Islet precursor cell (in vitro differentiated cells): ENCODE measurements at places on chromosomes 12 and 14.
A peak's percentile ranks its signal among the peaks of the same experiment; 100 is the strongest.

DNA sequence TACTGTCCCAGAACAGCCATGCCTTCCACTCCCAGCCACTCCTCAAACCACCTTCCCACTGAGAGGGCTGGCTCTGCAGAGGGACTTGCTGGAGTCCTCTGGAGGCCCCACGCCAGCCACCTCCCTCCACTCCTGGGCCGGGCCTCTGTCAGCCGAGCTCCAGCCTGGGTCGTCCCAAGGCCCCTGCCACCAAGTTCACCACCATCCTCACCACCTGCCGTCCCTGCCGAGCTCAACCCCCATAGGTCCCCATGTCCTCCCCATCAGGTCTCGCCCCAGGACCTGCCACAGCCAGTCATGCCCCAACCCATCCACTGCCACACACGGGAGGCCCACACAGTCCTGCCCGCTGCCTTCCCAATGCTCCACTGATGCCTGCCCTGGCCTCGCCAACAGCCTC is 39.0 kb downstream of the ITPK1 start:
- no peak for DNase-seq

DNA sequence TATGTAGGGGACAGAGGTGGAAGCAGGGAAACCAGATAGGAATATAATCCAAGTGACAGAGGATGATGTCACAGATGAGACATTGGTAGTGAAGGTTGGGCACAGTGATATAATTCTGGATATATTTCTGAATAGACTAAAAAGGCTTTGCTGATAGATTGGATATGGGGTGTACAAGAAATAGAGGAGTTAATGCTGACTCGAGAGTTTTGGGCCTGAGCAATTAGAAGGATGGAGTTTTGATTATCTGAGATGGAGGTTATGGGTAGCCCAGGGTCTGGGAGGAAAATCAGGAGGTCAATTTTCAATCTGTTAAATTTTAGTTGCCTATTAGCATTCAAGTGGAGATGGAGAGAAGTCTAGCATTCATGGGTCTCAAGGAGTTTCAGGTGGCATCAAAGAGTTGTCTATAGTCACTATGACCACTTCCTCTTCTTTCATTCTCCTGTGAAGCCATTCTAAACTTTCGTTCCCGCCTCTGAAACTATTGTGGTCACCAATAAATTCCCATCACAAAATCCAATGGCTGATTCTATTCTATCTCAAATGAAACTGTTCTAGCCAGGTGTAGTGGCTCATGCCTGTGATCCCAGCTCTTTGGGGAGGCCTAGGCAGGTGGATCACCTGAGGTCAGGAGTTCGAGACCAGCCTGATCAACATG is 10.6 kb upstream of the ANO6 start:
- no peak for DNase-seq

GRCh38 chr14:98070536-98070935 is 1201.5 kb downstream of the BCL11B start:
- no peak for DNase-seq

DNA sequence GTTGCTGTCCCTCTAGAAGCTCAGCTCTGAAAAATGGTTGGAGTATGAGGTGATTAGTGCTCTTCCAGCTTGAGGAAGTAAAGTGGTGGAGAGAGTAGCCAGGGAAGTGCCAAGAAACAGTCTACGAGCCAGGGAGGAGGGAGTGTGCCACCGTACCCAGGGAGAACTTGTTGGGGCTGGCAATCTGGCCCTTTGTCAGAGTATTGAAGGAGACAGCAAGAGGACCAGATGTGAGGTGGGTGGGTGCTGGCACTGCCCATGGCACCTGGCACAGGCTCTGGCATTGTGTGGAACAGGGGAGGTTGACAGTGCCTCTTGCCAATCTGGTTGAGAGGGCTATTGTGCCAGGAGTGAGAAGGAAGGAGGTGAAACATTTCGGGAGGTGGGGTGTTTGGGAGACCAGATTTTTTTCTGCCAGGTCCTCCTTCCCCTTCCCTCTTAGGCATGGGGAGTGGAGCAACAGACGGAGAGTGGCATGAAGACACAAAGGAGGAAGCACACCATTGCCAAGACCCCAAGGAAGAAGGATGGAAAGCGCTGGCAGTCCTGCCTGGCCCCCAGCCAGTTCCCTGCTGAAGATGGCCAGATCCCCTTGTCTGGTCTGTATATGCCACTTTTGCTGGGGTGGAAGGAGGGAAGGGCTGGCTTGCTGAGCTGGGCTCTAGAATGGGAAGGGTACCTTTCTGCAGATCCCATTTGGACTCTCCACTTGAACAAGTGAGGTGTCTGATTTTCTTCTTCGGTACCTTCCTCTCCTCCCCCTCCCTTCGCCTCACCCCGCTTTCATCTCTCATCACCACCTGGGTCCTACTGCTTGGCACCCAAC is 37.5 kb downstream of the ZFHX2 start:
- DNase-seq = peak; percentile 32

DNA sequence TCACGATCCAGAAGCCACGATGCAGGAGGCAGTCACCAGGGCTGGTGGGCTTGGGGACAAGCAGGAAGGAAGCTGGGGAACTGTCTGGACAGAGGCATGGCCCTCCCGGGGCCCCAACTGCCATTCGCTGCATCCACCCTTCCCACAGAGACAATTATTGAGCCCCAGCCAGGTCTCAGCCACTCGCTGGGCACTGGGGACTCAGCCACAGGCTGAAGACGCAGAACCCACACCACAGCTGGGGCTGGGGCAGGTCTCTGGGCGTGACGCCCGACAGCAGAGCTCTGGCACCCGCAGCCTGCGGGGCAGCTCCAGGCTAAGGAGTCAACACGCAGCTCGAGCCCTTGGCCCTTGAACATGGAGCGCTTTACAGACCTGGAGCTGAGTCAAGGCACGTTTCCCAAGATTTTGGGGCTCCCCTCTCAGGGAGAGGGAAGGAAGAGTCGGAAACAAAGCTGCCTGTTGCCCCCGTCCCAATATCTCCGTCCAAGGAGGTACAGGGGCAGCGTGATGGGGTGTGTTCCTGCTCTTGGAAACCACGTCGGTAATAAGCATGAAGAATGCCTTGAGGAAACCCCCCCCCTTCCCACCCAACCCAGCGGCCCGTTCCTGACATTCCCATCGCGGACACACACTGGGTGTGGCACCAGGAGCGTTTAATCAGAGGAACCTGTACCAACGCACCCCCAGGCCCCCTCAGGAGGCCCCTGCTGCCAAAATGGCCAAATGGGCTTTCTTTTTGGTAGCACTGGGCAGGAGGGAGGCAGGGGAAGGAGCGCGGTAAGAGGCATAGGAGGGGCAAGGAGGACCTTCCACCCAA is 6.7 kb downstream of the RIMBP2 start:
- peak; percentile 52 for DNase-seq

DNA sequence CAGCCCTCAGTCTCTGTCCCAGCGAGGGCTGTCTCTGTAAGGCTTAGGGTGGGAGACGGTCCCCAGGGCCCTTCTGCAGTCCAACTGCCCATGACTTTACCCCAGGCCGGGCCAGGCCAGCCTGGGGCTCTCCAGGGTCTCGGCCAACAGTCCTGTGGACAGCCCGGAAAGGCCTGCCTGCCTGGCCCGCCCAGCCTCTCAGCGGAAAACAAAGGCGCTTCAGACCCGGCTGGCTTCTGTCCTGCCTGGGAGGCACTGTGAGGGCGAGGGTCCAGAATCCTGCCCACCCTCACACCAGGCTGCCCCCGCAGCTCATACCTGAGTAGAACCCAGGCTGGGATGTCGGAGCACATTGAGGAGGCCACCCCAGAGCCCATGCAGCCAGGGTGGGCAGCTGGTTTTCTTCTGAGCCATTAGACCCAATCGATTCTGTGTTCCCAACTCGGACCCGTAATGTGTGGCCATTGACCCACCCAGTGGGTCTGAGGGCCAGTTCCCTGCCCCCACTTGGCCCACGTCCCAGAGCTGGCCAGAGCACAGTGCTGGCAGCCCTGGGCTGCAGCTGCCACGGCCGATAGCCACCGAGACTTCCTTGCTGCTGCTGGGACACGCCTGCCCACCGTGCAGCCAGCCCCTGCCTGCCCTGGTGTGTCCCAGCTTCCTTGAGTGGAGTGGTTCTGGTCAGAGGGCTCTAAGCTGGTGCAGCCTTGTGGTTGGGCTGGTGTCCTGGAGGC is 1.6 kb downstream of the CRIP2 start:
- DNase-seq = no peak

DNA sequence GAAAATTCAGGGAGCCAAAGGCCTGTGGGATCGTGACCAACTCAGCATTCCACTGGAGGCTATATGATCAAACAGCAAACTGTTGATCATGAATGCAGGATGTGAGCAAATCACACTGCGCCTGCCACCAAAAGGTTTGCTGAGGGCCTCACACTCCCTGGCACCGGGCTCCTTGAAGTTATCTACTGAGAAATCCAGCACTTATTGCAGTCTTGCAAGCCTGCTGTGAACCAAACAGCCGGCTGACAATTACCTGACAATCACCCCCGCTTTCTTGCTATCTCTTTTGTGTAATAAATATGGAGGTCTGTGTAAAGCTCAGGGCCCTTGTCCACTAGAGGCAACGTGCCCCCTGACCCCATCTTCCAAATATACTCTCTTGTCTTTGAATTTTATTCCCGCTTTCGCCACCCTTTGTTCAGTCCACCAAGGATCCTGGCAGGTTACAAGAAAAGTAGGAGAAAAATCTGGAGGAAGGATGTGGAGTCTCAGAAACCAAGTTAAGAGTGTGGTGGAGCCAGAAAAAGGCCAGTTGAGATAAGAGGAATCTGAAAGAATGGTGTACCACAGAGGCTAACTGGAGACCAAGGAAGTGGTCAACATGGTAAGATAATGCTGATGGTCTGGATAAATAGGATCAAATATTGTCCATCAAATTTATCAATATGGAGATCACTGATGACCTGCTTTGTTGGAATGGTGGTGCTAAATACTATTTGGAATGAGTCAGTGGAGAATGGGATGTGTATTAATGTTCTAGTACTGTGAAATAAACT is 229.2 kb downstream of the ALX1 start:
- DNase-seq = no peak

DNA sequence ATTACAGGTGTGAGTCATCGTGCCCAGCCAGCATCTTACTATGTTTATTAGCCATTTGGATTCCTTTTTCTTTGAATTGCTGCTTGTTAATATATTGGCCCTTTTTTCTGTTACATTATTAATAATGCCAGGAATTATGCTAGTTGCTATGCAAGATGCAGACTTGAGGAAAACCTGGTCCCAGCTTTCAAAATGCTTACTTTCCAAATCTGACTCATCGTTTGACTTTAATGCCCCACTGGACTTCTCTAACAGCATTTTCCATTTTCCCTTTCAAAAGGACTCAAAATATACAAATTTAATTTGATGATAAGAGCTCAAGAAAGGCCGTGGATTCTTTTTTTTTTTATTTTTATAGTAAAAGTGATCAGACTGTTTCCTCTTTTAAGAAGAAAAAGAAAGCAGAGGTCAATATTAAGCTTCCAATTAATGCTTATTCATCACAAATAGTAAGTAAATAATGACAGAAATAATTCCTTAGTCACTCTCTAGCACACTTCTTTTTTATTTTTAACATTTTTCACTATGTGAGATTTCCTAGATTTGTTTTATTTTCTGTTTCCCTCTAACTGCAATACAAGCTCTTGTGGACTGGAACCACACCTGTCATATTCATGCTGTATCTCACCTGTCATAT is 146.1 kb upstream of the FGD4 start:
- no peak for DNase-seq

DNA sequence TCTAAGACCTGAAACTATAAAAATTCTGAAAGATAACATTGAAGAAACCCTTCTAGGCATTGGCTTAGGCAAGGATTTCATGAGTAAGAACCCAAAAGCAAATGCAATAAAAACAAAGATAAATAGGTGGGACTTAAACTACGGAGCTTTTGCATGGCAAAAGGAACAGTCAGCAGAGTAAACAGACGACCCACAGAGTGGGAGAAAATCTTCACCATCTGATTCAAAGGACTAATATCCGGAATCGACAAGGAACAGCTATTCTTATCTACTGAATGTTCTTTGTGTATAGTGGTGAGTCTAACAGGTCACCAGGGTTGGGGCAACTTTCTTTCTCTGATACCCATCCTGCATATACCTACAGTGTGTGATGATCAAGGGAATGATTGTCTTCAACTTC is 198.6 kb downstream of the CCDC91 start:
- no peak for DNase-seq

DNA sequence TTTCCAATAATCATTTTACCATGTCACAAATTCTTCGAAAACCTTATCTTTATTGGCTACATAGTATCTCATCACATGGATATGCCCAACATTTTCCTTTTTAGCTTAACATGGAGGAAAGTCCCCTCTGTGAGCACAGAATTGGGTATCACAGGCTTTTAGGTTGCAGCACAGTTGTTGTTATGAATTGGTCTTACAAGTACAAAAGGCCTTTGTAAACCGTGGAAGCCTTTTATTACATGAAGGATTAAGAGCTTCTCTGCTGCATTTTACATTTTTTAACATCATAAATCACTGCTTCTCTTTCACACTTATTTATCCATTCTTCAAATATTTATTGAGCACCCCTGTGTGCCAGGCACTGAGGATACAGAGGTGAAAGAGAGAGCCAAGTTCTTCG is 26.2 kb downstream of the UBE3B start:
- no peak for DNase-seq

DNA sequence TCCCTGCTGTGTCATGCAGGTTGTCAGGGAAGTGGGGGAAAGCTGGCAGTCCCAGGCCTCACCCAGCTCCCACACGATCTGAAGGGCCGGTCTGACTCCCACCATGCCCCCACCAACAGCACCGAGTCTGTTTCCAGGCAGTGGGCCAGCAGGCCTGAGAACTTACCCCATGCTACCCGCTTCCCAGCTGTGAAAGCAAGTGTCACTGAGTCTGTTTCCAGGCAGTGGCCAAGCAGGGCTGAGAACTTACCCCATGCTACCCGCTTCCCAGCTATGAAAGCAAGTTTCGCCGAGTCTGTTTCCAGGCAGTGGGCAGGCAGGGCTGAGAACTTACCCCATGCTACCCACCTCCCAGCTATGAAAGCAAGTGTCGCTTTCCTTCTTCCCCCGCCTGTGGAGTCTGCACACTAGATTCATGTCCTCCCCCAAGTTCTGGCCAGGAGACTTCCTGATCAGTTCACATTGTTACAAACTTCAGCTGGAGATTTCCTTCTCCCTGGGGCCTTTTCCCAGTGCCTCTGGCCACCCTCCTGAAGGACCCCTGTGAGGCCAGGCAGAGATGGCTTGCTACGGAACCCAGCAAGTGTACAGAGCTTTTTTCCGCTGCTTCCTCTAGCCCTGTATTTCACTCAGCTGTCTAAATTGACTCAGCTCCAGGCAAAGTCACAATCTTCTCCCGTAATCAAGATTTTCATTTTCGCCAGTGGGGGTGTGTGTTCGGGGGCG is 435.4 kb downstream of the TMTC2 start:
- no peak for DNase-seq
